ENCODE measurements at places on chromosomes 6 and 20.
A peak's percentile ranks its signal among the peaks of the same experiment; 100 is the strongest.

GRCh38 chr20:2688041-2688591, 4.5 kb upstream of the EBF4 start:
- DNase-seq, result no peak

DNA sequence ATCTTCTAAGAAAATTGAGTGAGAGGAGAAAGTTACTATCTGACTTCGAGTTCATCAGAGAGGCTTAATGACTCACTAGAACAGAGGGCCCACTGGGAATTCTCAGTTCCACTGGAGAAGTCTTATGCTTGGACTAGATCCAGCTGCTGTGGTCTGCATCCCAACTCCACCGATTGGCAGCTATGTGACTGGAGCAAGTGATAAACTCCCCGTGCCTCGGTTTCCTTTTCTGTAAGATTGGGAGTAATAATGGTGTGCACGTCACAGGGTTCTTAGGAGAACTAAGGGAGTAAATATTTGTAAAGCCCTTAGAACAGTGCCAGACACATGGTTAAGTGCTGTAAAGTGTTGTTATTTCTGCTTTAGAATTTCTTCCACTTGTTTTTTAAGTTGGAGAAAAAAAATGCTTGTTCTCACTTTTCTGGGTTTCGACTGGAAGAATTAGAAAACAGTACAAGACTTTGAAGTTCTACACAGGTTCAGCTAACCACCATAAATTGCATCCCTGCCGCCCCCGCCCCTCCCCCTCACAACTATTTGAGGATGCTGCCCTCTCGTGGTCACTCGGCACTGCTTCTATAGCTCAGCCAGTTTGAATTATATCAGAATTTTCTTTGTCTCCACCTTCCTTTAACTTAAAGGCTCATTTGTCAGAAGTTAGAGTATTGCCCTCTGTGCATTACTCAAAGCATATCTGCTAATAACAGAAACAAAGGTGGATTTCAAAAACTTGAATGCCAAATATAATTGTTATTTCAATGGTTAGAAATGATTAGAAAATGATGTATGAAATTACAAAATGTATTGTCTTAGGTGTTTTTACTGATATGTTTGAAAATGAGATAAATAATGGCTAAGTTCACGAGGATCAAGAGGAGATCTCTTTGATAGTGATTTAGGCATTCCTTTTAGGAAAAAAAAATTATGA, 95.0 kb upstream of the IFNGR1 start:
- DNase-seq, result peak; percentile 22

DNA sequence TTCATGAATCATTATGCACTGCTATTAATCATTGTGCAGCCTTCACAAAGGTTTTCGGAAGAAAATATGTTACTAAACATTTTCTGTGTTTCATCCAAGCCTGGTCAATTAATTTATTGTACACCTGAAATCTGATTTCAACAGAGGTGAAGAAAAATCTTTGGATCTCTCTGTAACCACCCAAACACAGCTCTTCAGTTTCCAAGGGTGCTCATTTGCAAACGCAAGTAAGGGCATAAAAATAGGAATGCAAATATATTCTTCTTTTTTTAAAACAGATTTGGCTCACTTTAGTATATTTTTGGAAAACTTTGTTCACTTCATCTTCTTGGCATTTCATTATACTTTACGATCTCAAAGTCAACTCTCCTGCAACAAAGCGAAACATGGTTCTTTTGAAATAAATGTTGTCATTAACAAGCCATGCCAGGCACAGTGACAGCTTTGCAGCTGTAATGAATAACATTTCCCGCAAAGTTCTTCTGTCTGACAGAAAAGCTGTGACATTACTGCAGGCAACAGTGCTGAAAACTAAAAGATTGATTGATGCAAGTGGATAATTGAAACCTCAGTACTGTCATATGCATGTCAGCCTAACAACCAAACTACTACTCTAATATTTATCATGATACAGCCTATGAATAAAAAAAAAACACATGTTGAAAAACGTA, 348.3 kb downstream of the FRK start:
- DNase-seq, result no peak

DNA sequence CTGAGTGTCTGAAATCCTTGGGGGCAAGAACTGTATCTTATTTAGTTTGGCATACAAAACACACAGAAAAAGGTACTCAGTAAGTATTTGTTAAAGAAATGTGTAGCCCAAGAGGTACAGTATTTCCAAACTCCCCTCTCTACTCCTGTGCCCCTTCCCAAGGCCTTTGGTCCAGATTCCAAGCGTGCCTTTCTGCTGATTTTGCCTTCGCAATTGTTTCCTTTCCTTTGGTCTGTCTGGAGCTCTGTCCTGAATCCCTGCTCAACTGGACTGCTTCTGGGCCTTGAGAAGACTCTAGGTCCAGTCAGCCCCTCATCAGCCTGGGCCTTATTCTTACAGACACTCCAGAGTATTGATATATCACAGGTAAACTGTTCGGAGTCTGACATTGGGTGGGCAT, 122.2 kb upstream of the SYNCRIP start:
- DNase-seq, result no peak

- DNase-seq, result no peak
Measured at GRCh38 chr20:59047938-59048680, 5.5 kb upstream of the PRELID3B start.

Data from GM04504 (cell line).